Stimulated activated CD4-positive, alpha-beta T cell treated with anti-CD3 and anti-CD28 coated beads, Interleukin-15, amount 100 ng/mL, for 48 hours (primary cell): ENCODE measurements at places on chromosomes 16 and 17.

GRCh38 chr17:6254036-6254435 is 180.9 kb downstream of the AIPL1 start:
- no peak for DNase-seq

- DNase-seq = no peak
Measured at GRCh38 chr17:39082482-39082881, 69.0 kb downstream of the PLXDC1 start.

DNA sequence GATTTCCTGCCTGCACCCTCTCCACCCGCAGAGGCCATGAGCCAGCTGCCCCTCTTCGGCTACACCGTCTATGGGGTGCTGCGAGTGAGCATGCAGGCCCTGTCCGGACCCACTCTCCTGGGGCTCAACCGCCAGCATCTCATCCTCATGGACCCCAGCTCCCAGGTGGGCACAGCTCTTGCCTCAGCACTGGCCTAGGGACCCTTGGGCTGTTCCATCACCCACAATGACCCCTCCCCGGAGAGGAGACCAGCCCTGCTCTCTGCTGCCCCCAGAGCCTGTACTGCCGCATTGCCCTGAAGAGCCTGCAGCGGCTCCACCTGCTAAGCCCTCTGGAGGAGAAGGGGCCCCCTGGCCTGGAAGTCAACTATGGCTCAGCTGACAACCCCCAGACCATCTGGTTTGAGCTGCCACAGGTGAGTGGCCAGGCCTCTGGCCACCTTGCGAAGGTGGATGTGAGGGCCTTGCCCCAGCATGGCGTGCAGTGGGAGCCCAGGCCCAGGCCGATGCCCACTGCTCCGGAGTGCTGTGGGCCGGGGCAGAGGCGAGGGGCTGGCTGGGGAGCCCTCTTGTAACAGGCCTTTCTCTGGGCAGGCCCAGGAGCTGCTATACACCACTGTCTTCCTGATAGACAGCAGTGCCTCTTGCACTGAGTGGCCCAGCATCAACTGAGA is 7.3 kb upstream of the SMIM5 start:
- no peak for DNase-seq

GRCh38 chr16:55357241-55357640 is 33.2 kb downstream of the IRX6 start:
- no peak for DNase-seq

DNA sequence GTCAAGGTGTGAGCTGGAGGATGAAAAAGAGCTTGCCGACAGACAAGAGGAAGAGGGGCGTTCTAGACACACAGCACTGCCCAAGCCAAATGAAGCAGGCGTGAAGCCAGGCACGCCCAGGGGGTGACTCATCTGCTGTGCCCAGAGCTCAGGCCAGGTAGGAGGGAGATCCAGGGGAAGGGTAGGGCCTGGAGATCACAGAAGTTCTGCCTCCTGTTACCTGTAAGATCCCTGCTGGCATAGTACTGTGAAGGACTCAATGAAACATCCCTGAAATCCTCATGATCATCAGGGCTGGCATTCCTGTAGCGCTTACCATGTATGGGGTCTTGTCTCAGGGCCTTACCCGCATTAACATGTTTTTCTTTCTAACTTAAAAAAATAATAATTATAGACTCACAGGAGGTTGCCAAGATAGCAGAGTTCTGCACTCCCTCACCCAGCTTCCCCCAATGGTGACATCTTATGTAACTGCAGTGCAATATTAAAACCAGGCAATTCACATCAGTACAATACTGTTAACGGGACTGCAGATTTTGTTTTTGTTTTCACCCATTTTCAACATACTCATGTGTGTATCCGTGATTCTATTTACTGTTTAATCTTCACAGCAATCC is 158.6 kb downstream of the XYLT1 start:
- DNase-seq = no peak

GRCh38 chr17:46167826-46168569 is 25.2 kb downstream of the KANSL1 start:
- DNase-seq = no peak

GRCh38 chr17:27754549-27754948 is 45.8 kb downstream of the NOS2 start:
- DNase-seq = no peak

- DNase-seq = no peak
Measured at GRCh38 chr17:48561884-48562810, 16.0 kb downstream of the HOXB4 start.

DNA sequence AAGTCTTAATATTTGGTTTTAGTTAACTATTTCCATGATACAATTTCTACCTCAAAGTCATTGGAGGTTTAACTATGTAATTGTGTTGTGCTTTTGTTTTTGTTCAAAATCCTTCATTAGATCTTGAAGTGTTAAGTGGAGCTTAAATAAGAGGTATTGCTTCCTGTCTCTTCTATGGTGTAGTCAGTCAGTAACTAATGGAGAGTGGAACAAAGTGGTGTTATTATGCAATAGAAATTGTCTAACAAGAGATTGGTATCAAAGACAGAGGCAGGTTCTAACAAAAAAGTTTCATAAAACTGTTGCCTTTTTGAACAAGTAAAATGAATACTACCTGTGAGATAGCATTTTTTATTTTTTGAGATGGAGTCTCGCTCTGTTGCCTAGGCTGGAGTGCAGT is 45.2 kb downstream of the GRB7 start:
- no peak for DNase-seq

GRCh38 chr17:2025622-2026309 is 632 bp upstream of the RTN4RL1 start:
- DNase-seq = no peak

DNA sequence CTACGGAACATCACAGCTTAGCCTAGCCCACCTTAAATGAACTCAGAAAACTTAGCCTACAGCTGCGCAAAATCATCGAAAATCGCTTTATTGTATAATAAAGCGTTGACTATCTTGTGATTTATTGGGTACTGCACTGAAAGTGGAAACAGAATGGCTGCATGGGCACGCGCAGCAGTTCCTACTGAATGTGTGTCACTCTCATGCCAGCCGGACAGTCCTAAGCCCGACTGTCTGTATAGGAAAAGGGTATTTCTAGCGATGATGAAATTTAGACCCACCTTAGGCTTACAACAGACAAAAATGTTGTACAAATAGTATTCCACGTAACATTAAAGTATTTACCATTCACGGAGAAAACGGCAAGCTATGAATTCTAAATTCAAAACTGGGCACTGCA is 9.3 kb downstream of the FBXO31 start:
- DNase-seq = no peak

- DNase-seq = no peak
Measured at GRCh38 chr17:2892305-2892971, 96.2 kb downstream of the RAP1GAP2 start.

DNA sequence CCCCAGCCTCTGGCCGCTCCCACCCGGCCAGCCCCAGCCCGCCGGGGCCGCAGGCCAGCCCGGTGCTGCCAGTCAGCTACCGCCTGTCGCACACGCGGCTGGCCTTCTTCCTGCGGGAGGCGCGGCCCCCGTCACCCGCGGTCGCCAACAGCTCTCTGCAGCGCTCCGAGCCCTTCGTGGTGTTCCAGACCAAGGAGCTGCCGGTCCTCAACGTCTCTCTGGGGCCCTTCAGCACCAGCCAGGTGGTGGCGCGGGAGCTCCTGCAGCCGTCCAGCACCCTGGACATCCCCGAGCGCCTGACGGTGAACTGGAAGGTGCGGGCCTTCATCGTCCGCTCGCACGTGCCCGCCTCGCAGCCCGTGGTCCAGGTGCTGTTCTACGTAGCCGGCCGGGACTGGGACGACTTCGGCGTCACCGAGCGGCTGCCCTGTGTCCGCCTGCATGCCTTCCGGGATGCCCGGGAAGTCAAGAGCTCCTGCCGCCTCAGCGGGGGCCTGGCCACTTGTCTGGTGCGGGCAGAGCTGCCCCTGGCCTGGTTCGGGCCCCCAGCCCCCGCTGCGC is 46.8 kb downstream of the TMEM132E start:
- no peak for DNase-seq

DNA sequence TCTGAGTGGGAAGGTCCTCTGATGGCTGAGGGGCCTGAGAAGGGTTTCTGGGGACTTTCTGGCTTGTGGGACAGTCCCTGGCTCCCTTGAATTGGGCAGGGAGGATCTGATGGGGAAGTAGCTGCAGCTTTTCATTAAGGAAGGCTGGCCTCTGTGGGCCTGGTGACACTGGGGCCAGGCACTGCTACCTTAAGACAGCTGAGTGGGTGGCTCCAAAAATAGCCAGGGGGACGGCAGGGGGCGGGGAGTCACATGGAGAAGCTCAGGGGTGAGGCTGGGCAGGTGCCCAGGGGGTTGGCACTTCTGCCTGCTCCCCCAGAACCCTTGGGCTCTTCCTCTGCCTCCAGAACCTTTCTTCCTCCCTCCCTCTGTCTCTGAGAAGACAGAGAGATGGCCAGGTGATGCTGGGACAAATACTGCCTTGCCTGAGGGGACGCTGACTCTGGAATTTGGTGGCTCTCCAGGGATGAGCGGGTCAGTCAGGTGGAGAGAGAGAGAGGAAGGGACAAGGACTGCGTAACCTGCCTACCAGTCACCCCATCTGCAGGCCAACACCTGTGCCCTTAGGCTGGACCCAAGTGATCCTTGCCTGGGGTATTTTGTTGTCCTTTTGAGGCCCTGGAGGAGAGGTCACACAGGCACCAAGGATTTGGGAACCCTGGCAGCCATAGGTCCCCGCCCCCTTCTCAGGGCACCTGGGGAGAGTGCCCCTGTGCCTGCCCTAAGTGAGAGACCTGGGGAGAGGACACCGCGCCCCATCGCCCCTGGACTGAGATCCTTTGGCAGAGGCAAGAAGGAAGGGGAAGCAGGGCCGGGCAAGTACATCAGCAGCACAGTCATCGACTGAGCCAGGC is 1.7 kb upstream of the SGCA start:
- DNase-seq = no peak

DNA sequence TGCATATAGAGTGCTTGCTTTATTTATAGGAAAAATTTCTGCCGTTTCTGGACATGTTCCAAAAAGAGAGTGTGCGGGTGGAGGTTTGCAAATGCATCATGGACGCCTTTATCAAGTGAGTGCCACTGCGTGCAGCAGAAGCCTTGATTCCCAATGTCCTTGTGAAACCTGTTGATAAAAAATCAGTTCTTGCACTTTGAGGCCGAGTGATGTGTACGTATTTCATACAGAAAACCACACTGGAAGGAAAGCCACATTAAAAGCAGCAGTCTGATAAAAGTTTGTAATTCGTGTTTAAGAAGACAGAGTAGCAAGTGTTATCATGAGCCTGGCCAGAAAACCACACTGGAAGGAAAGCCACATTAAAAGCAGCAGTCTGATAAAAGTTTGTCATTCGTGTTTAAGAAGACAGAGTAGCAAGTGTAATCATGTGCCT is 78.0 kb downstream of the KNOP1 start:
- DNase-seq = no peak

DNA sequence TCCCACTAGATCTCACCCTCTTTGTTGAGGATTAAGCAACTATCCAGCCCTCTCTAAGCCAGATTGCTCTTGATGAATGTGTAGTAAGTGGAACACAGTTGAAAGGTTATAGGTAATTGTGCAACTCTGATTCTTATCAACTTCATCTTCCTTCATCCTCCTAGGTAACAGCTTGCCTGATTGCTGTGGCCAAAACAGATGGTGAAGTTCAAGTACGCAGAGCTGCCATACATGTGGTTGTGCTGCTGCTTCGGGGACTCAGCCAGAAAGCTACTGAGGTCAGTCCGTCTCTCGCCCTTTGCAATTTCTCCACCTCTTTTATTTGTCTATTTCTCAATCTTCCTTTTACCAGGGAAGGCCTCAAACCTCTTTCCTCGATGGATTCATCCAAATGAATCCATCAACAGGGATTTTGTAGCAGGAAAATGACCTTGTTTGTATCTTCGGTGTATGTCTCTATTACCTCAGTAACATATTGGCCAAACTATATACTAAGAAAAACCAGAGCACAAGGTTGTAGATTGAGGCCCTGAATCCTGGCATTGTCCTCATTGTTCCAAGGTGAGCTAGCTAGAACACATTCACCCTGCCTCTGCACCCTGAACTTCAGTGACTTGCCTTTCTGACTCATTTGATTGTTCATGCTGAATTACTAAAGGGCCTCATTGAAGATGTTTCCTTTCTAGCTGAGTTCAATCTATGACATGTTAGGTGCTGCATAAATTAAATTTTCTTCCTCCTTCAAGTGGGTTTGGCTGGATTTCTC is 65.1 kb upstream of the HAS3 start:
- no peak for DNase-seq

DNA sequence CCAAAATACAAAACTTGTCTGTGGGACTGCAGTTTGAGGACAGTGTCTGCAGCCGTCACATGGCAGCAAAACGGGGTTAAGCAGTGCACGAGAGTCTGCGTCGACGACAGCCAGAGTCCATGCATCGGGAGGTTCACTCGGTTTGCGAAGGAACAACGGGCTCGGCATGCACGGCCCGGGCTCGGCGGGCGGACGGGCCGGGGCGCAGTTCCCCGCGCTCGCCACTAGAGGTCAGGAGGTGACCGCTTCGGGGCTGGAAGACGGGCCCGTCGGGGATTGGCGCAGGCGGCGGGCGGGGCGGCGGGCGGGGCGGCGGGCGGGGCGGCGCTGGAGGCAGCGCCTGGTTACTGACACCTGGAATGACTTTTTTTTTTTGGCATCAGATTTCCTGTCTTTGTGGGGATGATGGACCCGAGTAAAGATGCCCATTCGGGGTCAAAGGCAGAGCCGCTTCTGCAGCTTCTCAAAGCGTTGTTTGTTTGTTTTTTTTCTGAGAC is 6.5 kb downstream of the SCGB1C2 start:
- peak; percentile 69 for DNase-seq

DNA sequence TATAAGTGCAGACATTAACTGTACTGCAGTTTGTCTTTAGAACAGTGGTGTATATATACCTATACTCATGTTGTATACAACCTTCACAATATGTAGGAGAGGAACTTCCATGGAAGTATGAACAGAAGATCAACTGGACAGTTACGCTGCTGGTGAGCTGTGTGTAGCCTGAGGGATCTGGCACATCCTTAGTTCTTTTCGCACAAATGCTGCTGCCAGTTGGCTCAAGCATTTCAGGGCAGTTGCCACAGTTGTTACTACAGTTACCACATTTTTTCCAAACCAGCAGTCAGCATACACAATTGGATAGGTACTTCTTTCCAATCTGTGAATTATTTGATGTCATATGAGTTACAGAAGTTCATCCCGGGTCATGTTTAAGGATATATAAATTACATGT is 539.6 kb upstream of the HSBP1 start:
- no peak for DNase-seq

DNA sequence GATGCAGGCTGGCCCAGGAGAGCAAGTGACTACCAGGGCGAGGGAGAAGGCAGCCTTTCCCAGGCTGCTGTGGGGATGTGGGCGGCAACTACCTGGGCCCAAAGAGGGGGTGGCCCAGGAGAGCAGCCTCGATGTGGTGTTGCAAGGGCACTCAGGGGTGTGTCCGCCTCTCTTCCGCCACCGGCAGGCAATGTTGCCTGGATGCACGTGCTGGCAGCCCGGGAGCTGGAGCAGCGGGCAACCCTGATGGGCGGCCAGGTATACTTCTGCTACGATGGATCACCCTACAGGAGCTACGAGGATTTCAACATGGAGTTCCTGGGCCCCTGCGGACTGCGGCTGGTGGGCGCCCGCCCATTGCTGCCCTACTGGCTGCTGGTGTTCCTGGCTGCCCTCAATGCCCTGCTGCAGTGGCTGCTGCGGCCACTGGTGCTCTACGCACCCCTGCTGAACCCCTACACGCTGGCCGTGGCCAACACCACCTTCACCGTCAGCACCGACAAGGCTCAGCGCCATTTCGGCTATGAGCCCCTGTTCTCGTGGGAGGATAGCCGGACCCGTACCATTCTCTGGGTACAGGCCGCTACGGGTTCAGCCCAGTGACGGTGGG is 2.7 kb downstream of the HSD3B7 start:
- no peak for DNase-seq

- DNase-seq = no peak
Measured at GRCh38 chr17:20068445-20068844, 59.3 kb downstream of the SPECC1 start.
